ENCODE measurements at places on chromosomes 1 and 21.

- DNase-seq, result no peak
Observed at GRCh38 chr1:44790968-44791801, 3.2 kb upstream of the BEST4 start.

GRCh38 chr1:28266920-28267322 is 7.6 kb downstream of the SESN2 start:
- no peak for DNase-seq

DNA sequence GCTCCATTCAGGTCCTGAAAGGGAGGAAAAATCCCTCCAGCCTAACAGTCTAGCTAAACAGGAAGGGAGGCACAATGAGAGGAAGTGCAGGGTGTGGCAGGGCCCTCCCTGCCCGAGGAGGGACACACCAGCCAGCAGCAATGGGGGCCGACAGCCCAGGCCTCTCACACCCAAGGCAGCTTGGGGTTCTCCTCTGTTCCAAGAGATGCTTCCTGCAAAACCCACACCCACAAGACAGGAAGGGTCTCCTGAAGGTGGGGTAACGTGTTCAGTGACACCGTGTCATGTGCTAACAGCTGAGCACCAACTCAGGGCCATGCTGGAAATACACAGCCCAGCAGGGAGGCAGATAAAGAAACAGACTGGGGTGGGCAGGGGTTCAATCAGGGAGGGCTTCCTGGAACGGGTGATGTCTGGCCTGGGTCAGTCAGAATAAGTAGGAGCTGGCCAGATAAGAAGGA is 10.2 kb downstream of the ECE1 start:
- no peak for DNase-seq

DNA sequence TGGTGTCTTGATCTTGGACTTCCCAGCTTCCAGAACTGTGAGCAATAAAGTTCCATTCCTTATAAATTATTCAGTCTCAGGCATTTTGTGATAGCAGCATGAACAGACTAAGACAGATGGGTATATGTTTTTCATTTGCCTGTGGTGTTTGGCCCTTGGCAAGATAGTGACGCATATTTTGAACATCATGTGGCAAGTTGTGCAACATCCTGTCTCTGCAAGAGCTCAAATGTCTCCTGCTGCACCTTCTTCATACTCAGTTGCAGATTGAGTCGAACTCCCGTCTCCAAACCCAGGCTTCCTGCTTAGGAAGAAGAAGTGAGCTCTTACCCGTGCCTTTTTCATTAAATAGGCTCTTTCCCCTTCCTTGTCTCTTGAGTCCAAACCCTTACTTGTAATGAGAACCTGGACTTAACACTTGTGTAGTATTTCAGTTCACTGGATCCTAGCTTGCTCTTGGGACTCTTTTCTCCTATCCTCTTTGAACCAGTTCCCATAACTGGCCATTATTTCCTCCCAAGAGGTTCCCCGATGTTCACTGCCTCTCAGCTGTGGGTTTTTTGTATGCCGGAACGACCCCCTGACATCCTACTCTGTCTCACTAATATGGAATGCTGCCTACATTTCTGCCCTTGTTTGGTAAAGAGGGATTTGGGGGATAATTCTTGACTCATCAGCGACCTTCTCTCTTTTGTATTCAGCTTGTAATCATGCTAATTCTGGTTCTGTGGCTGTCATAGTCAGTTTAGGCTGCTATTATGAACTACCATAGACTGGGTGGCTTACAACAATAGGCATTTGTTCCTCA is 125.0 kb upstream of the KCNK2 start:
- DNase-seq, result no peak

- DNase-seq, result no peak
Observed at GRCh38 chr21:34696121-34696520, 27.3 kb downstream of the CLIC6 start.

- DNase-seq, result no peak
Observed at GRCh38 chr1:201183209-201183608, 7.4 kb upstream of the IGFN1 start.

GRCh38 chr21:45301521-45302081 is 13.9 kb upstream of the POFUT2 start:
- no peak for DNase-seq

DNA sequence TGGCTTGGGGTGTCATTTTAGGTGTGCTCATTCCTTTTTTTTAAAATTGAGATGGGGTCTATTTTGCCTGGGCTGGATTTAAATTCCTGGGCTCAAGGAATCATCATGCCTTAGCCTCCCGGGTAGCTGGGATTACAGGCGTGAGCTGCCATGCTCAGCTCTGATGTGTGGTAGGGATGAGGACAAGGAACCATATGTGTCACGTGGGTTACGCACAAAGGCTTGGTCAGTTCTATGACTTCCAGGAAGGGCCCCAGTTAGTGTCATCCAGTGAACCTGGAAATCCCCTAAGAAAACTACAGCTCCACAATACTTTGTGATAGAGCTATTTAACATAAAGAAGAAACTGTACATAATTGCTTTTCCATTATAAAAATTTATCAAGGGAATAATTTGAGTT is 6.7 kb upstream of the METTL25B start:
- DNase-seq, result no peak

DNA sequence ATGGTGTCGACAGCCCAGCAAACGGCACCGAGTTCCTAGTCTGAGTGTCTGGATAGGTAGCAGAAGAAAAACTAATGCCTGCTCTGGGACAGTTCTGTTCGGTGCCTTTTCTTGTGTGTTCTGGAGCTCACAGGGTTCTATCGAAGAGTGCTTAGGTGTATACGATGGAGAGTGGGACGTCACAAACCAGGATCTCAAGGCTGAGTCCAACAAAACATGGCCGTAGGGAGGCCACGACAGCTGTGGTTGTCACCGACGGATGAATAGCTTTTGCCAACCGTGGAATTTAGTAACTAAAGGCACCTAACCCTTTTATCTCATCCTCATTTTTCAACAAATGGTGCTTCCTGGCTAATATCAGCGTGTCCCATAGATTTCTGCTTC is 635 bp upstream of the SYNJ1 start:
- no peak for DNase-seq

DNA sequence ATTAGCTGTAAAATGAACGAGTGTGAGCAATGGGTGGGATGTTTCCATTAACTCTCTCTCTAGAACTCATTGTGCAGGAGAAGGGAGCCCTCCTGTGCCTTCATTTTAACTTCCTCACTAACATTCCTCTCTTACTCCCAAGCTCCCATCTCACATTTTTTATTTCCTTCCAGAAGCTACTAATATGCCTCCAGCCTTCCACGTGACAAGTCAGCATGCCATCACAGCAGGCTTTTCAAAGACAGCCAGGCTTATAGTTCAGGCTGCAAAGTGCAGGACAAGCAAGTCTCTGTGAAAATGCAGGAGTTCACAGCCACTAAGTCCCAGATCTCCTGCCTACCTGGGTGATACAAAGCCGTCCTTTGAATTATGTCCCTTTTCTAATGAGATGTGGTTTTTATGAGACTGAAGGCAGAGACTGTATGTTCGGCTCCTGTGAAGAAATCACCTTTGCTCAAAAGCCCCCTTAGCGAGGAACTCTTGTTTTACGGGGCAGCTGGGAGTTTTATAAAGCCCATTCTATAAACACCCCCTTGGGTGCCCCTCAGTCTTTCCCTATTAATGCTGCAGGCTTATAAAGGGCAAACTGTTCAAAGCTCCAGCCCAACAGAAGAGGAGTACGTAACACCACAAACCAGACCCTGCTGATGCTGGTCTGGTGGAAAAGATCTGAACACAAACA is 14.8 kb upstream of the ANGPTL7 start:
- DNase-seq, result no peak

GRCh38 chr1:10561497-10561896 is 86.7 kb downstream of the PEX14 start:
- DNase-seq, result no peak

GRCh38 chr21:41631564-41632461 is 123.9 kb upstream of the TMPRSS2 start:
- DNase-seq, result no peak

DNA sequence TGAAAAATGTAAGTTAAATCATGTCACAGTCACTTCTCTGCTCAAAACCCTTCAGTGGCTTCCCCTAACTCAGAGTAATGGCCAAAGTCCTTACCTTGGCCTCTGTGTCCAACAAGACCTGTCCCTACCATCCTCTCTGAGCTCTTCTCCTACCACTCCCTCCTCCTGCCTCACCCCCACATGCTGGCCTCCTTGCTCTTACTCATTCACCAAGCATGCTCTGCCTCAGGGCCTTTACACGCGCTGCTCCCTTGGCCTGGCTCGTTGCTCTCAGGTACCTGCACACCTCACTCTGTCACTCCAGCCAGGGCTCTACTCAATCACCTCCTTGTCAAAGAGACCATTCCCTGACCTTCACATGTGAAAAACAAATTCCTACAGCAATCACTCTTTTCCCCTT is 54.2 kb downstream of the SEC16B start:
- no peak for DNase-seq

DNA sequence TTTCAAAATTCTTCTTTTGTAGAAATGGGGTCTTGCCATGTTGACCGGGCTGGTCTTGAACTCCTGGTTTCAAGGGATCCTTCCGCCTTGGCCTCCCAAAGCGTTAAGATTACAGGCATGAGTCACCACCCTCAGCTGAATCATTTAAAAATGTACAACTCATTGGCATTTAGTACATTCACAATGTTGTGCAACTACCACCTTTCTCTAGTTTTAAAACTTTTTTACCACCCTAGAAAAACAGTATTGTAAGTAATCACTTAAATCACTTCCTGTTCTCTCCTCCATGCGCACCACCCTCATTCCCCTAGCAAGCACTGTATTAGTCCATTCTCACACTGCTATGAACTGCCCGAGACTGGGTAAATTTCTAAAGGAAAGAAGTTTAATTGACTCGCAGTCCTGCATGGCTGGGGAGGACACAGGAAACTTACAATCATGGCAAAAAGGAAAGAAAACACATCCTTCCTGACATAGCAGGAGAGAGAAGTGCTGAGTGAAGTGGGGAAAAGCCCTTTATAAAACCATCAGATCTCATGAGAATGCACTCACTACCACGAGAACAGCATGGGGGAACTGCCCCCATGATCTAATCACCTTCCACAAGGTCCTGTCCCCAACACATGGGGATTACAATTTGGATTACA is 14.4 kb upstream of the THEM5 start:
- DNase-seq, result no peak

DNA sequence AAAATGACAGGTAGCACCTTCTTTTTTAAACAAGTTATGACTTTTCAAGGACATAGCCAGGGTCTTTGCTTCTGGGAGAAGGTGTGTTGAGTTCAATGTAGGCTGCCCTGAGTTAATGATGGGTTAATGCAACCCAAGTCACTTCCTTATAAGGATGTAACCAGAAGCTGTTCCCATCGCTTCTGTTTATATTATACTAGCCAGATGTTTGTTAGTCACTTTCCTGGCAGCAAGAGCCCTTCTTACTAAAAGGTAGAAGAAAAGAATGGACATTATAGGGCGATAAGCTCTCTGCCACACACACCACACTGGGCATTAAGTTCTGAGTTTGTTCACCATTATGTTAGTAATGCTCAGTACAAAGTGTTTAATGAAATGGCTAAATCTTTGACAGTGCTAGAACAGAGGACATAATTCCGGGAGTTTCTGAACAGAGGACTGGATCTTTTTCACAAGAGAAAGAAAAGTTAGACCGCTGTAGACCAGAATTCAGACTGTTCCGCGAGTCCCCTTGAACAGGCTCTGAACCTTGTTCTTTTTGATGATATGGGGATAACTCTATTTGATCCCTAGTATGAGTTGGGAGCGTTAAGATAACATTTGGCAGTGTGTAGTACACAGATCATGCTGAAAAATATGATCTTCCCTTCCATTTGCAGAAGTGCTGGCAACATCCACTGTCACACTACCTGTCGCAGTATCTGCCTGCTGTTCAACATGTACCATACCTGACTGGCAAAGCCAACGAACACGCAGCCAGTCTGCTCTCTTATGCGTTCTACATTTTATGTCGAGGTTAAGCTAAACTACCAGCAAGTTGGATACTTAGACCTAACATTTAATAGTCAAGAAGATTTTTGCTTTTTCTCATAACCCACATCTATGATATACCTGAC is 41.0 kb downstream of the DEGS1 start:
- DNase-seq, result no peak

DNA sequence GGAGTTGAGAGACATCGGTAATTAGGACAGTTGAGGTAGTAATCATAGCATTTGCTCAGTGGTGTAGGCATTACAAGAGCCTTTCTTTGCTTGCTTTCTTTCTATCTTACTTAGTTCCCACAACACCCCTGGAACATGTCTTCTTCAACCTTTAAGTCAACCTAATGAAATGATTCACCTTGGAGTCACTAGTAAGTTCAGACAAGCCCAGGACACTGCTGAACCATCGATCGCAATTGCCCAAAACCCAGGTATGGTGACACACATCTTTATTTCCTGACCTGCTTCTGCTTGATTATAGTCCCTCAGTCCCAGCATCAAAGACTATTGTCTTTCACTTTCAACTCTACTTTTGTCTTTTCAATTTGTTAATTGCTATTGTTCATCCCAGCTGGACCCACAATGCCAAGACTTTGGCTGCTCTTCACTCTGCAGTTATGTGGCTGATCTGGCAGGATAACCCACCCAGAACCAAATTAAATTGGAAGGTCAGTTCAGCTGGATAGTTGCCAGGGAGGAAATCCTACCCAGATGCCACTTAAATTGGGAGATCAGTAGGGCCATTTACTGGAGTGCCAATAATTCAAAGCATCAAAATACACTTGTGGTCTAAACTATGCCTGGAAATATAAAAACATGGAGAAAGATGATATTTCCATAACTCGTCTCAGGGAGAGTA is 272.9 kb downstream of the RWDD3 start:
- DNase-seq, result no peak

GRCh38 chr1:152933196-152933595 is 13.8 kb upstream of the SPRR5 start:
- DNase-seq, result no peak

- DNase-seq, result no peak
Observed at GRCh38 chr1:90277270-90277669, 282.4 kb downstream of the ZNF326 start.

GRCh38 chr1:47224676-47225399 is 7.2 kb downstream of the TAL1 start:
- no peak for DNase-seq

DNA sequence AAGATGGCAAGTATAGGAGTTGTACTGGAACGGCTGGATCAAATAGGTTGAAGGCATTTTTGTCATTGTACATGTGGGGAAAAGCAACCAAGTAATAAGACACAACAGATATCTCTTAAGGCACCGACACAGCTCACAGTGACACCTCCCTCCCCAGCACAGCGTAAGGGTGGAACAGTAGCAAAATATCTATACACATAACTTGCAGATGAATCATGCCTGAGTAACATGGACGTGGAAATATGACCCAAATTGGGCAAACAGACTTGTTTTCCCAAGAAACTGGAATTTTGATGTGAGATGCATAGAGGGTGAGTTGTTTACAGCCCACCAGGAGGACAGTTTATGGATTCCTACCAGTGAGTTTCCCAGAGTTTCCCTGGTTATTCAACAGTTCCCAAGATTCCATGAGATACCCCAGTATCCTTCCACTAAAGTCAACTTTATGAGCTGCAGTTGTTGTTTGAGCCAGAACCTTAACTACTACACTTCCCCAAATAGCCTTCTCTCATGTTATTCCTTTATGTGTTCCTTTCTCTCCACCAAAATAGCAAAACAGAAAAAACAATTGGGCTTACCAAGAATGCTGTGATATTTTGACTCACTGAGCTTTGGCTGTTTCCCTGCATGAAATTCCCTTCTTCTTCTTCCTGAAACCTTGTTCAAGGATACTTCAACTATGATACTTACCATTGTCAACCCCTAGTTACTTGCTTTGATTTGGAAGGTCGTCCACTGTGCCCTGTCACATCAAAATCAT is 7.1 kb upstream of the DR1 start:
- no peak for DNase-seq

- no peak for DNase-seq
Observed at GRCh38 chr1:47023268-47024140, at the start of gene CYP4X1. Gene CYP4X1 (plus strand): TSS chr1:47023669. CDS start chr1:47023818, 149 bp downstream.

- no peak for DNase-seq
Observed at GRCh38 chr1:26281971-26282370, 2.1 kb downstream of the SH3BGRL3 start.
